ENCODE measurements at places on chromosomes 2 and 18.
A peak's percentile ranks its signal among the peaks of the same experiment; 100 is the strongest.

DNA sequence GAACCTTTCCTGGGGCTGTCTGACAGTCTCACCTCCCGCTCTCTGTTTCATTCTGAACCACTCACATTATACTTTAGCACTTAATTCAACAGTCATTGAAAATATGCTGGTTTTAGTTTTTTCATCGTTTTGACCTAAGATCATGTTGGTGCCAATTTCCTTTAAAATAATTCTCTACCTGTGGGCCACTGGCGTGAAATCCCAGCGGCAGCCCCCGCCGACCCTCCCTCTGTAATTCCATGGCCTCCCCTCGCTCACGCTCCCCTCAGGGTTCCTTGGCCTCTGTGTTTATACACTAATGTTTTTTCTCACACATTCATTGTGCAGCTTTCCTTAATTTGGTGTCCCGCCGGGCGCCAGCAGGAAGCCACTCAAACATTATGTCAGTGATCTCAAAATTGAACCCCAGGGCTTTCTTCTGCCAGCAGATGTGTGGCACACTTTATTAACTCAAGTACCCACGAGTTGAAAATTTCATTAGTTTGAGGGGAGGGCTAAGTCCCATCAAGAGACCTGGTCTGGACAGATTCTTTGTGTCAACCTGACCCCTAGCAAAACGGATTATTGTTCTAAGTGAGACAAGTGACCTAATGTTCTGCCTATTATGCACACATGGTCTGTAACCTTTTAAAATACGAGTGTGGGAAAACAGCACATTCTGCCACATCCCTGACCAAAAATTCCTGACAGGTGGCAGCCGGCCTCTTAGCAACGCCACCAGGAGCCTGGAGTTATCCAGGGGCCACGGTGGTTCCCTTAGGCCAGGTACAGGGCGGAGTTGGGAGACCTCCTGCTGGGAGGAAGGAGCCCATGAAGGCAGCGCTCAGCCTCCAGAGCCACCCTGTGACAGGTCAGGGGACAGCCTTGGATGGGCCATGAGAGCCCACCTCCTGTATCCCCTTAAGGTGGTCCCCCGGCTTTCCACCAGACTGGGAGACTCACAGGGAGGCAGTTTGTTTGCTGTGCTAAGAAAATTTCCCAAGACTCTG lies 53.1 kb downstream of the APOB start:
- no peak for DNase-seq

- no peak for DNase-seq
Measured at GRCh38 chr2:3670376-3670775, 12.4 kb downstream of the ALLC start.

- peak; percentile 25 for DNase-seq
Measured at GRCh38 chr2:228545041-228545747, 363.7 kb upstream of the SPHKAP start.

GRCh38 chr18:35289727-35290093 lies 319 bp downstream of the ZSCAN30 start:
- no peak for DNase-seq

- DNase-seq = peak; percentile 33
Measured at GRCh38 chr2:69791045-69791444, 38.4 kb upstream of the GMCL1 start.
